ENCODE measurements at places on chromosomes 11 and 22.
A peak's percentile ranks its signal among the peaks of the same experiment; 100 is the strongest.

- DNase-seq, result no peak
These were observed 350.2 kb upstream of the PITPNB start for GRCh38 chr22:28269277-28269676.

GRCh38 chr11:45021692-45022141 lies 71.0 kb upstream of the TP53I11 start:
- DNase-seq, result no peak

- DNase-seq, result no peak
These were observed 5.0 kb upstream of the PLEKHA7 start for GRCh38 chr11:17019232-17019631.

DNA sequence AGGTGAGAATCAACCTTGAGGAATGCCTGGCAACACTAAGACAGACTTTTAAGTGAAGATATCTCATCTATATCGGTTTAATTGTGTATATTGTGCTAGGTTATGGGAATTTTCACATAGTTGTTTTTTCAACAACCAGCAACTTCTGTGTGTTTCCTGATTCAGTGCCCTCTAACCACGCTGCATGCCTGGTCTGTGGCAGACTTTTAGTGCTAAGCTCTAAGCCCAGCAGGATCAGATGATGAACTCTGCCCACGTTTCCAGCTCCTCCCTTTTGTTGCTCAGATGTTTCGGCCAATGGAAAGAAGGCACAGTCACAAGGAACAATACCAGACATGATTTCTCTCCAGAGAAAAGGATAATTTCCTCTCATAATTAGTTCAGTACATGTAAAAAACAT lies 1.4 kb upstream of the VWA5A start:
- no peak for DNase-seq

DNA sequence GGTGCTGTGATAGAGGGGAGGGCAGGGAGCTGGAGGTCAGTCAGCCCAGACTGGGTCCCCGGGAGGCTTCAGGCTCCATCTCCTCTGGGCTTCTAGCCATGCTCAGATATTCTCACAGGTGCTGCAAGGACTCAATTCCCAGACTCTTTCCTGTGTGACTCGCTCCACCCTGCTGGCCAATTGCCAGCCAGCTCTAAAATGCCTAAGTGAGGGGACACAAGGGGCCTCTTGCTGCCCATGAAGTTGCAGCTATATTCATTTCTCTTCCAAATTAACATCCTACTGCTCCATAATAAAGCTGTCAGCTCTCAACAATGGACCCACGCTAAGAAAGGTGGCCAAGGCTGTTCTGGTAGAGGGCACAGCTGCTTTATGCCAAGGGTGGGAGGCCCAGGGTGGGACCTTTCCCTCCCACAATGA lies 101.5 kb downstream of the PLEKHA7 start:
- DNase-seq, result no peak

GRCh38 chr11:120985718-120986569 lies 38.0 kb upstream of the TBCEL start:
- peak; percentile 5 for DNase-seq

- no peak for DNase-seq
These were observed 65.1 kb downstream of the GRK3 start for GRCh38 chr22:25629613-25630012.

- DNase-seq, result no peak
These were observed at the start of gene TUB for GRCh38 chr11:8080674-8081590. Gene TUB (plus strand): TSS chr11:8081211. CDS start chr11:8081511, 300 bp downstream.

DNA sequence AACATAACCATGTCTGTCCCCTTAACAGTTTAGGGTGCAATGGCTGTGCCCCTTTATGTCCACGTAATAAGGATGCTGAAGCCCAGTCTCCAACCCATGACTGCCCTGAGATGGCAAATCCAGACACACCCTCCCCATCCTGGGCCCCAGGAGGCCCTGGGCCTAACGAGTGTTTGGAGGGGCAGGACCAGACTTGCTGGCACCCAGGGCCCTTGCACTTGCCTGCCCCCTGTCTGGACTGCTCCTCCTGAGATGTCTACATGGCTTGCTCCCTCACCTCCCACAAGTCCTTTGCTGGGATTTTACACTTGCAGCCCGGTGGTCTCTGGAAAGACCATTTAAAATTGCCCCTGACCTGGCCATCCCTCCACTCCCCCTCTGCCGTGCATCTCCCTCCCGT lies 132.2 kb upstream of the NECTIN1 start:
- DNase-seq, result no peak

- DNase-seq, result no peak
These were observed 8.5 kb upstream of the GRAMD1B start for GRCh38 chr11:123421589-123421988.

DNA sequence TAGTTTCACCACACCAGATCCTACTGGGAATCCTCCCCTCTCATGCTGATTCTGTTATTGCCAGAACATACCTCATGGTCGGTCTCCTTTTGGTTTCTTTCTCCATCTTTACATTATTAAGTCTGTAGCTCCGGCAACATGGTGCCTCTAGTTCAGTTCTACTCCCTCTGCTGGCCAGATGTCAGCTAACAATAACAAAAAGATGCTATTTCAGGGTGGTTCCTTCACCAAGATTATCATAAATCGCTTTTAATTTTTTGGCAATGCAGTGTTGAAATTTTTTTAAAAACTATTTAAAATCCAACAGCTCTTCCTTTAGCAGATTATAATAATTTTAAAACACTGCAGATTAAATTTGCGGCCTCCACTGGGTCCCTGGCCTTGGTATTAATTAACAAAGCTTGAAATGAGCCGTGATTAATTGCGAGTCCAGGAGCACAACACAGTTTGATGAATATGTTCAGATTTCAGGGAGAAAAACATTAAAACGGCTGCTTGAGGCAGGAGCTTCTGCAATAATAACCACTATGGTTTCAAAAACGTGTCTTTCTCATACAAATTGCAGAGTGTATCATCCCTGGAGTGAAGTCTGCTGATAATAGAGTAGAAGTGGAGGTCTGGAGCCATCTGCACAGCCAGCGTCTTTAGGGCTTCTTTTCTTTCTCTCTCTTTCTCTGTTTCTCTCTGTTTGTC lies 492.9 kb upstream of the KIRREL3 start:
- DNase-seq, result no peak

GRCh38 chr22:24247011-24247507 lies 2.2 kb upstream of the GGT5 start:
- no peak for DNase-seq
